ENCODE measurements at places on chromosomes 3 and 15. TPM values are rescaled to one million over a fixed set of nuclear protein-coding genes. Genes with fewer than 3 reads are reported as not detected.

SAMMSON gene
- total RNA-seq: not detected

SEMA3F gene
- total RNA-seq: 3.2 TPM

CACNA2D2 gene
- total RNA-seq: not detected

IL16 gene
- total RNA-seq: 0.32 TPM

- H3K4me1 ChIP-seq: peaks cover 46% of the 10 kb centered on the region
- peak overlapping the region; percentile 78 for H3K27ac ChIP-seq
- H3K27me3 ChIP-seq: no peaks in the 10 kb centered on the region
- peak; percentile 71 for DNase-seq
- no peaks in the 10 kb centered on the region for H3K36me3 ChIP-seq
Measured at GRCh38 chr15:67025719-67026609, 39.4 kb upstream of the SMAD3 start.

GRCh38 chr15:58545307-58546065 is 113.7 kb downstream of the LIPC start:
- H3K27me3 ChIP-seq: no peaks in the 10 kb centered on the region
- DNase-seq: no peak
- no peak overlapping the region for H3K27ac ChIP-seq
- peaks cover 23% of the 10 kb centered on the region for H3K4me1 ChIP-seq
- H3K36me3 ChIP-seq: no peaks in the 10 kb centered on the region

- no peak overlapping the region for H3K4me3 ChIP-seq
- H3K4me1 ChIP-seq: no peaks in the 10 kb centered on the region
- no peaks in the 10 kb centered on the region for H3K36me3 ChIP-seq
- no peak for DNase-seq
- H3K27ac ChIP-seq: no peak overlapping the region
Measured at GRCh38 chr3:13414040-13414729, 5.9 kb downstream of the NUP210 start.

- no peak overlapping the region for H3K27ac ChIP-seq
- H3K36me3 ChIP-seq: no peaks in the 10 kb centered on the region
- H3K27me3 ChIP-seq: no peaks in the 10 kb centered on the region
- no peak for DNase-seq
- no peak overlapping the region for H3K4me3 ChIP-seq
Measured at GRCh38 chr3:15277861-15278500, 54.4 kb downstream of the SH3BP5 start.

GRCh38 chr15:98385752-98386381 is 262.5 kb upstream of the IGF1R start:
- H3K27me3 ChIP-seq: no peaks in the 10 kb centered on the region
- no peak overlapping the region for H3K4me3 ChIP-seq
- no peak for DNase-seq
- H3K36me3 ChIP-seq: no peaks in the 10 kb centered on the region

DNA sequence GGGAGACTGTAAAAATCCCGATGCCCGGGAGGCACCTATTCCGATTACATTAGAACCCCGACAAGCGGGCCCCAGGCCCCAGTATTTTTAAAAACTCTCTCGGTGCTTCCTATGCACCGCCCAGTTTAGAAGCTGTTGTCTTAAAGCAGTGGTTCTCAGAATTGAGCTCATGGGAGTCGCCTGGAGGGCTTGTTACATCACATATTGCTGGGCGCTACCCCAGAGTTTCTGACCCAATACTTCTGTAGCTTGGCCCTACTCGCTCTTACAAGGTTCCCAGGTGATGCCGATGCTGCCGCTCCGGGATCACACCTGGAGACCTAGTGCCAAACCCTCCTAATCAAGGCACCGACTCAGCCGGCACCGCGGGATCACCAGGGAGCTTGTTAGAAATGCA is 35.2 kb downstream of the CPN2 start:
- H3K27me3 ChIP-seq: peaks cover 43% of the 10 kb centered on the region
- no peaks in the 10 kb centered on the region for H3K4me1 ChIP-seq
- peak; percentile 74 for DNase-seq
- no peak overlapping the region for H3K27ac ChIP-seq

DNA sequence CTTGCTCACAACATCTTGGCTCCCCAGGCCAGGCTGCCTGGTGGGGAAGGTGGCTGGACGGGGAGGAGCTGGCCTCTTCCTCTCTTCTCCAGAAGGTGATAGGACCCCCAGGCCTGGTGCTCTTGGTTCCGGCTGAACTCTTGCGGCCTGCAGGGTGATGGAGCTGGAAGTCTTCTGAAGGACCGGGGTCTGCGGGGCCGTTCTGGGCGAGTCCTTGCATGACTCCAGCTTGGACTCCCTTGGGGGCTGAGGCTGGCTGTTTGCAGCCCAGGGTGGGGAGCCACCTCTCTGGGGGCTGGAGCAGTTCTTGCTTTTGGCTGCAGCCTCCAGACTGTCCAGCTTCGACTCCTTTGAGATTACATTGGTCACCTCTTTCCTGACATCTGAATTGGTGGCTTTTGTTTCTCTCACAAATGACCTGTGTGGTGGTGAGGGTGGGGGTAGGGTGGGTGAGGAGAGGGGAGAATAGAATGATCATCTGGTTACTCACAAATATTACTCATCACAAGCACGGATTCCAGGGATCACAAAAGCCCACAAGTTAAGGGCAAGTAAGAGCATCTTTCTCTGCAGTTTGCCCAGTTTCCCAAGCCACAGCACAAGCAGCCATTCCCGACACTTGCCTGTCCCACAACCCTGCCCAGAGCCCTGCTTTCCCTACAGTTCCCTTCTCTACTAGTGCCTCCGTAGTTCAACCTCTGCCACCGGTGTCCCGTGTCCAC is 149.1 kb upstream of the HACD2 start:
- DNase-seq: peak; percentile 89
- H3K4me1 ChIP-seq: peaks cover 43% of the 10 kb centered on the region
- no peak overlapping the region for H3K4me3 ChIP-seq
- H3K27me3 ChIP-seq: no peaks in the 10 kb centered on the region
- peak overlapping the region; percentile 92 for H3K27ac ChIP-seq
- H3K36me3 ChIP-seq: peaks cover 33% of the 10 kb centered on the region

DNA sequence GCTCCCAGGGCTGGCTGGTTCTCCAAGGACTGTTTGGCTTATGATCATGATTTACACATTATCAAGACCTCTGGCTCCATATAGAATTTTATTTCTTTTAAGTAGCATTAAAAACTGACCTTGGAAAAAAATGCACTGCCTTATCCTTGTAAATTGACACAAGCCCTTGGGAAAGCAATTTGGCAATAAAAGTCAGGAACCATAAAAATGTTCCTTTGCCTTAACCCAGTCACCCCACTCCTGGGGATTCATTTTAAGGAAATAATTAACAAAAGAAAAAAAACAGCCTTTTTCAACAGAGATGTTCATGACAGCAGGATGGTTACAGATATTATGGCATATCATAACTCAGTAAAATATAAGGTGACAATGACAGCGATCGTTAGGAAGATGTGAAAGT is 51.6 kb upstream of the NR2E3 start:
- H3K4me1 ChIP-seq: peaks cover 15% of the 10 kb centered on the region
- H3K4me3 ChIP-seq: no peak overlapping the region
- DNase-seq: no peak
- H3K27ac ChIP-seq: no peak overlapping the region
- H3K27me3 ChIP-seq: no peaks in the 10 kb centered on the region
- H3K36me3 ChIP-seq: no peaks in the 10 kb centered on the region

DNA sequence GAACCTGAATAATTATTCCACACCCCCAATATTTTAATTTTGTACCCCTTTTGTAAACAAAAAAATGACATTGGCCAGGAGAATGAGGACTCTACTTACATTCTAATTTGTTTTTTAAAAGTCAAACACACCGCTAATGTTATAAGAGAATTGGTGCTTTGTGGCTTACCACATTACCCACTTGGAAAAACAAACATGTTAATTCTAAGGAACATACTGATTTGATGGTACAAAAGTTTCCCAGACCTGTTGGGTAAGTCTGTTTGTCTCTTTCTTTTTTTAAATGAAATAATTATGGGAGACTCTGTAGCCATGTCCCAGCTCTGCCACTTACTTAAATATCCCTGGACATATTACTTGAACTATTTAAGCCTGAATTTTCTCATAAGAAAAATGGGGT is 352.5 kb upstream of the C2CD4B start:
- no peak for DNase-seq
- H3K27me3 ChIP-seq: no peaks in the 10 kb centered on the region
- peaks cover under 1% of the 10 kb centered on the region for H3K4me1 ChIP-seq

DNA sequence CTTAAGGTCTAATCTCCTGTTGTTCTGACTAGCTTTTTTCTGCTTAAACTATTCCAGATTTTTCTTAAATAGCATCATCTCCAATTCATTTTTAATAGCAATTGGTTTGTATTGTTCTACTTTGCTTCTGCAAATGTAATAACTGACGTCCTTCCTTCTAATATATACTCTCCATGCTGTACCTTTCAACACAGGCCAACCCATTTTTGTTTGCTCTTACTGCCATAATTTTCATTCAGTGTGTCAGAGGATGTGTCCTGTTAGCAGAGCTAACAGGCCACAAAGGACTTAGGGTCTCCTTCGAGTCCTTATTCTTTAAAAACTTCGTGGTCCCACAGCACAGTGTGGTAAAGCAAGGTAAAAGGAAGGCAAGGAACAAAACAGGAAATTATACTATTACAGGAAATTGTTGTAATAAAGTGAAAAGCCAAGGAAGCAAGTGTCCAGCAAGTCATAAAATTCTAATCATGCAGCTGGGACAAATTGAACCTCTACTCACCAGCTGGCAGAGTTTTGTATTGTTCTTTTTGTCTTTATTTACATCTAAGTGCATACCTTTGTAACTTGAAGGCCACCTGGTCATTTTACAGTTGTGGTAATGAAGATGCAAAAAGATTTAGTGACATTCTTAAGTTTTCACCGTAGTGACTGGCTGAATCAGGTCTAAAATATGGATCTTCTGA is 64.9 kb upstream of the ZBTB20 start:
- no peaks in the 10 kb centered on the region for H3K36me3 ChIP-seq
- H3K4me1 ChIP-seq: no peaks in the 10 kb centered on the region
- DNase-seq: no peak
- no peaks in the 10 kb centered on the region for H3K27me3 ChIP-seq

DNA sequence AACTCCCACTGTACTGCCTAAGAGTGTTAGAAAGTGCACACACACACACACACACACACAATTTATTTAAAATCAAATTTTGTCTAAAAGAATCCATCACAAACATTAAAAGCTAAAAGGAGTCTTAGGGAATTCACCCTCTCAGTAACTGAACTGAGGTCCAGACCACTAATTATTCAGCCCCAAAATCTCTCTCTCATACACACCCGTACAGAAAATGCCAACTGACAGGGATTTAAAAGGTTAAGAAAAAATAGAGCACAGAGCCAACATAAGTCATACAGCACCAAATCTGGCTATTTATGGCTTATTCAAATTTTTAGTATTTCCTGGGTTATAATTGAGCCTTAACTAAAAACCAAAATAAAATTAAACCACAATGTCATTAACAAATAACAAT is 20.7 kb downstream of the GBE1 start:
- DNase-seq: no peak
- H3K36me3 ChIP-seq: peaks cover 4% of the 10 kb centered on the region
- no peaks in the 10 kb centered on the region for H3K27me3 ChIP-seq
- peaks cover 54% of the 10 kb centered on the region for H3K4me1 ChIP-seq
- peak overlapping the region; percentile 24 for H3K4me3 ChIP-seq

DNA sequence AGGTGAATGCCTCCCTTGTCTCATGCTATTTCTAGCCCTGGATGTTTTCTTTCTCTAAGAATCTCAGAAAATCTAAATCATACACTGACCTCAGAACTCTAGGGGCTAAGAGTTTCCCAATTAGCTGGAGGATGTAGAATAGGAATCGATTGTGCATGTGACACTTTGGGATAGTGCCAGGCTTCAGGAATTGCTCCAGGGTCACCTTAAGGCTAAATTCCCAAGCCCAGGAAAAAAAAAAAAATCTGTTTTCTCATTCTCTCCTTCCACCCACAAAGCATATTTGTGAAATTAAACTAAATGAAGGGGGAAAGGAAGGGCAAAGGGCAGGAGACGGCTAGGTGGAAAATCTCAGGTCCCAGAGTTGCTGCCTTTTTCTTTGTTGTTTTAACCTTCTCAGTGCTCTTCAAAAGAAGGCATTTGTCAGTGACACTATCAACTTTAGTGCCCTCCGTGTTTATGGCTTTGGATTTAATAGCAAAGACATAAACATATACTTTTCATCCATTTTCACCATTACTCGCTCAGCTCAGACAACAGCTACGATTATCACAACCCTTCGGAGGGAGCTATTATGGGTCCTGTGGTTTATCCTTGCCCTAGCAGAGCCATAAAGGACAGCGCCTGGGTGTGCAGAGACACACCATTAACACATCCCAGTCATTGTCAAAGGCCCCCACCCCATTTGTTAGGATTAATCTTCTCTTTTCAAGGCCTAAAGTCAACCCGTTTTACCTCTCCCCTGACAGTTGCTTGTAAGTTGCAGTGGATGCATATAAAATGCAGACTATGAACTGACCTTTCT is 271.7 kb downstream of the PDZRN3 start:
- peaks cover 7% of the 10 kb centered on the region for H3K4me1 ChIP-seq
- no peaks in the 10 kb centered on the region for H3K36me3 ChIP-seq
- DNase-seq: no peak
- H3K27me3 ChIP-seq: peaks cover 34% of the 10 kb centered on the region
- no peak overlapping the region for H3K27ac ChIP-seq

DNA sequence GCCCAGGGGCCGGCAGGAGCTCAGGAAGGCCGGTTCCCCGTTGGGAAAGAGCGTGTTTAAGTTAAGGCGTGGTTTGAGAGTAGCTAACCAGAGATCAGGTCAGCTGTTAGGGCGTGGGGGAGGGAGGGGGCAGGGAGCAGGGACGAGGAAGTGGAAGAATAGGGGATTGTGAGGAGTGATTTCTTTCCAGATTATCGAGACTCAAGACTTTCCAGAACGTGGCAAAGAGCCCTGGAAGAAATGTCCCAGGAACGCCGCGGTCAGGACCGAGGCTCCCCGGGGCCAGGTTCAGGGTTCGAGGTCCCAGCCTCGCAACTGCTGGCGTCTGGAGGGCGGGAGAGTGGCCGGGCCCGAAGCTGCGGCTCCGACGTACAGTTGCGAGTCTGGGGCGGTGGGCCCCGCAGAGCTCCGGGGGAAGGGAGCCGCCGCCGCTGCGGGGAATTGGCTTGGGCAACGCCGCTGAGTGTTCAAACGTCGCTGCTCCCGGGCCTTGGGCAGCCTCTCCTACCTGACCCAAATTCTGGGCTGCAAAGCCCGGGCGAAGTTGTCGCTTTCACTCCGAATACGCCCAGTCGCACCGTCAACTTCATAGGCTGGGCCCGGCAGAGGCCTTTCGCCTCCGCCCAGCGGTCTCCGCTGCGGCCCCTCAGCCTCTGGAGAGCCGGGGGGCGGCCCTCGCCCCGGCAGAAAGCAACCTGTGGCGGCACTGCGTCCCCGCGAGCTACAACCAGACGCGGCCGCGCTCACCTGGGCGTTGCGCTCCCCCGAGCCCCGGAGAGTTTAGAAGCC is 9.5 kb downstream of the ISL2 start:
- peaks cover 53% of the 10 kb centered on the region for H3K27me3 ChIP-seq
- peak overlapping the region; percentile 67 for H3K4me3 ChIP-seq
- DNase-seq: peak; percentile 46
- no peaks in the 10 kb centered on the region for H3K36me3 ChIP-seq
- H3K4me1 ChIP-seq: no peaks in the 10 kb centered on the region
- H3K27ac ChIP-seq: no peak overlapping the region

GRCh38 chr3:150202711-150203110 is 205.4 kb upstream of the TSC22D2 start:
- no peak for DNase-seq
- H3K27ac ChIP-seq: no peak overlapping the region
- peaks cover 6% of the 10 kb centered on the region for H3K4me1 ChIP-seq
- no peaks in the 10 kb centered on the region for H3K36me3 ChIP-seq
- H3K4me3 ChIP-seq: no peak overlapping the region
